CD4-positive, CD25-positive, alpha-beta regulatory T cell (primary cell): ENCODE measurements at places on chromosomes 5 and 9. TPM values are rescaled to one million over a fixed set of nuclear protein-coding genes. Genes with fewer than 3 reads are reported as not detected.

The RAI14 gene
- total RNA-seq: 0.12 TPM

The OBP2B gene
- not detected for total RNA-seq

The HRCT1 gene
- not detected for total RNA-seq

The EGFL7 gene
- 1.7 TPM for total RNA-seq

The ZNF354C gene
- 4.5 TPM for total RNA-seq

The NKD2 gene
- total RNA-seq: not detected

The OR4F3 gene
- not detected for total RNA-seq

The PTGS1 gene
- 9.2 TPM for total RNA-seq

The SLC34A1 gene
- 0.20 TPM for total RNA-seq

The HTR4 gene
- not detected for total RNA-seq

The SLC46A2 gene
- not detected for total RNA-seq

The SPINK1 gene
- total RNA-seq: not detected

The MSX2 gene
- 0.79 TPM for total RNA-seq

The CA9 gene
- total RNA-seq: not detected
